ENCODE measurements at places on chromosomes 5 and 9.
A peak's percentile ranks its signal among the peaks of the same experiment; 100 is the strongest.

GRCh38 chr9:27787891-27788290, 214.6 kb upstream of the C9orf72 start:
- DNase-seq = no peak

DNA sequence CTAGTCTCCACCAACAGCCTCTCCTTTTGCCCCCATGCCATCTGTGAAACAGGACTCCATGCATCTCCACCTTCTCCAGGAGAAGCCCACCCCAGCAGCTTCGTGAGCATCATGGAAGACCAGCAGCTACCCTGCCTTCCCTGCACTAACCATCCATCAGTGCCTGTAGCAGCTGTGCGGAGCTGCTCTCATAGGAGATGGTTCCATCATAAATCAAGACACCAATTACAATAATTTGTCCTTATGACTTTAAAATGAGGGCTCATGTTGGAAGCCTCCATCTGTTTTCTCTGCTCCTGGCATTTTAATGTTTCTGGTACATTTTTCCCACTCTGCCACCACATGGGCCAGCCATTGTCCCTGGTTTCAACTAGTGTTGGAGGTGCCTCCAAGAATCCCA, 69.9 kb downstream of the FGF1 start:
- no peak for DNase-seq

- no peak for DNase-seq
These were observed 42.1 kb downstream of the LOX start for GRCh38 chr5:122035913-122036312.

DNA sequence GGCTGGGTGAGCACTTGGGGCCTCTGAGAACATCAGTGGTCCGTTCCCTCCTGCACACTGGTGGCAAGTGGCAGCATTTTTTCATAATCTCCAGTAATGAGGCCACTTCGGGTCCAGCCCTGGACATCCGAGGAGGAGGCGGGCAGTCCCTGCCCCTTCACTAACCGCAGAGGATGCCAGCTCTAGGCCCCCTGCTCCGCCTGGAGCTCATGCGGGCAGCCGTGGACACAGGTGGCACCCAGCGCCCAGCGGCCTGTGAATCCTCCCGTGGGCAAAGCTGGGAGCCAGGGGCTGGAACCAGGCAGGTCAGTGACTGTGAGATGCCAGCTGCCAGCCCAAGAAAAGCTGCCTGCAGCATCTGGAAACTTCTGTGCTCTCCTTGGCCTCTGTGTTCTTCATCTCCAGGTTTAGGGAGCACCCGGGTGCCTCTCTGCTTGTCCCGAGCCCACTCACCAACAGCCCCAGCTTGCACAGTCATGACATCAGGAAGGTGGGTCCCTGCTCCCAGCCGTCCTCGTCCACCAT, 92.4 kb downstream of the KCNT1 start:
- no peak for DNase-seq

- no peak for DNase-seq
These were observed 63.1 kb upstream of the RETREG1 start for GRCh38 chr5:16679863-16680262.

- no peak for DNase-seq
These were observed 60.9 kb downstream of the ANKRD55 start for GRCh38 chr5:56172241-56172640.

- no peak for DNase-seq
These were observed 163.2 kb downstream of the DAB2IP start for GRCh38 chr9:121814594-121814993.

DNA sequence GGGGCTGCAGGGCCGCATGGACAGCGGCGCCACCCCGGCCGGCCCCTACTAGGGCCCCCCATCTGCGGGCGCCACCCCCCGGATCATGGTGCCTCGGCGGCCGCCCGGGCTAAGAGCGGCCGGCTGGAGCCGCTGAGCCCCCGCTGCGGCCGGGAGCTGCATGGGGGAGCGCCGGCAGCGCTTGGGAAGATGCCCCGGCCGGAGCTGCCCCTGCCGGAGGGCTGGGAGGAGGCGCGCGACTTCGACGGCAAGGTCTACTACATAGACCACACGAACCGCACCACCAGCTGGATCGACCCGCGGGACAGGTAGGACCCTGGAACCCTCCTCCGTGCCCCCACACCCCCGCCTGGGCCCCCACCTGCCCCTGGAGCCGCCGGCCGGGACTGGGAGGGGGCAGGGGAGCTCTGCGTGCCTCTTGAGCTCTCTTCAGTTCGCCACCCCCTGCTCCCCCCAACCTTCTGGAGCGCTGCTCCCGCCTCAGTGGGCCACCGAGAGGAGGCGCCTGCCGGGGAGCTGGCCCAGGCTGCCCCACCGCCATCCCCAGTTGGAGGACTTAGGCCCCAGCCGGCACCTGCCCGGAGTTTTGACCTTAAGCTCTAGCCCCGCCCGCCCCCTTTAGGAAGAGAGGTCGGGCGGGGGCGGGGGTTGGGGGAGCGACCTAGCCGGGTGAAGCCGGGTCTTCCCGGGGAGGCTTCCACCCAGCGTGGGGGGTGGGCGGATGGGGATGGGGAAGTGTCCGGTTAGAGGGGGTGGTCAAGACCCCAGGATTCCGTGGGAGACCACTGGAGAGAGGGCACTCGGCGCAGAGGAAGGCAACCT, 730 bp downstream of the WWC1 start:
- DNase-seq = peak; percentile 14

DNA sequence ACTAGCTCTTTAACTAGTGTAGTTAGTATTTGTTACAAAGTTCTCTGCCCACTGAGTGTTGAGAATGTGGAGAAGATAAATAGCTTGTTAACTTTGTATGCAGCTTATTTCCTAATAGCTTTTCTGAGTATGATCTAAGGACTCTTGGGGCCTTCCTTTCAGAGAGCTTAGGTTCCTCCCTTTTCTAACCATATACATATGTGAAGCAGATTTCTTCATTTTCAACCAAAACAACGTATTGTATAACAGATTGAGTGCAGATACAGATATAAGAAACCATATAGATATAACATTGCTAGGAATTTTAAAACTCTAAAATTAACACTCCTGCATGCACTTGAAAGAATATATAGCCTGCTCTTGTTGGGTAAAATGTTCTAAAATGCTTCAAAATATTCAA, 70.4 kb downstream of the SCAMP1 start:
- DNase-seq = no peak

DNA sequence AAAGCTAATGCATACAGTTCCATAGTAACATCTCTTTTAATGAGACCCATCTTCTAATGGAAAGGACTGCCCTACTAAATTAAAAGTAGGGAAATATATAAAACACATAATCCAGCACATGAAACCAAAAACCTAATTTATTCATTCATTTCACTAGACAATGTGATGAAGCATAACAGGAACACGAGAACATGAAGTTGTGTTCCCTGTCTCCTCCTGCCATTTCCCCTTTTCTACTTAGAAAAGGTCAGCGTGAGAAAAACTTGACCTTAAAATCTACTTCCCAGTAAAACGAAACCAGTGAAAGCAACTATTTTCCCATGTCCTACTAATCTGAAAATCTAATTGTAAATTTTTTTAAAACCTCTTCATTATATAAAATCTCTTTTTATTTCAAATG, 847.5 kb downstream of the TLE1 start:
- DNase-seq = no peak

DNA sequence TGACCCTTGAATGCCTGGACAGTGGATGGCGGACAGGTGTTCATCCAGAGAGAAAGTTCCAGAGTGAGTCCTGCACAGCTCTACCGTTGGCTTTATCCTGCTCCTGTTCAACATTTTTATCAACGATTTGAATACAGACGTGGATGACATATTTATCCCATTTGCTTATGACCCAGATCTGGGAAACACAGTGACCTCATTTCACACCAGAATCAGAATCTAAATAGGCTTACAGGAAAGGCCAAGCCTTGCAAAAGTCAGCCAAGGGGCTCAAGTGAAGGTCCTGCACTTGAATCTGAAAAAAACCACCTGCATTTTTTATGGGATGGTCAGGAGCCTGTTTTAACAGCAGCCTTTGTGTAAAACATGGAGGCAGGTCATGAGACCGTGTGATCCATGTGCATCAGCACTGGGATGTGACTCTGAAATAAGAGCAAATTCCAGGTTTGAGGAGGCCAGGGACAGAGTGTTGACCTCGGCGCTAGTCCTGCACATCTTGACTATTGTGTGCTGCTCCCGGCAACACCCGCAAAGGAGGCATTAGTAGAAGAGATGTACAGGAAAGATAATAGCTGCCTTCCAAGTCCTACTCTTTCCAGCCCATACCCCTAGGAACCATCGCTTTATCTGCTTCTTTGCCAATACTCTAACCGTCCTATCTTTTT, 18.5 kb downstream of the PDZD2 start:
- no peak for DNase-seq

GRCh38 chr5:62671479-62671878, 92.9 kb downstream of the LRRC70 start:
- no peak for DNase-seq

- DNase-seq = no peak
These were observed 13.8 kb downstream of the CNTRL start for GRCh38 chr9:121088576-121088975.

DNA sequence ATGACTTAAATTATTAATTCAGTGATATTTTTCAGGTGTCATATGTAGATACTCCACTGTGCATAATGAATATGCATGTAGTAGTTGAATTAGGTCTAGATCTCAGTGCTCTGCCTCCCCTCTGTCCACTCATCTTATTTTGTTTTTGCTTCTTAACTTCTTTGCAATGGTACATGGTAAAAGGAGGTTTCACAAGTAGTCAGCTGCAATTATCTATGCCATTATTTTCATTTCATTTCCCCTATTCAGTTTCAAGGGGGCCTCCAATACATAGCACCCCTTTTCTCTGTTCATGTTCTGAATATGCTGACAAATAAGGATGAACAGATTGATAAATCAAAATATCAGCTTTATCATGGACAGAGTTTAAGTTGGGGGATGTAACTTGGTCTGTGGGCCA, 511.6 kb upstream of the ZNF608 start:
- DNase-seq = no peak

GRCh38 chr5:124927735-124928134, 181.3 kb upstream of the ZNF608 start:
- DNase-seq = no peak

DNA sequence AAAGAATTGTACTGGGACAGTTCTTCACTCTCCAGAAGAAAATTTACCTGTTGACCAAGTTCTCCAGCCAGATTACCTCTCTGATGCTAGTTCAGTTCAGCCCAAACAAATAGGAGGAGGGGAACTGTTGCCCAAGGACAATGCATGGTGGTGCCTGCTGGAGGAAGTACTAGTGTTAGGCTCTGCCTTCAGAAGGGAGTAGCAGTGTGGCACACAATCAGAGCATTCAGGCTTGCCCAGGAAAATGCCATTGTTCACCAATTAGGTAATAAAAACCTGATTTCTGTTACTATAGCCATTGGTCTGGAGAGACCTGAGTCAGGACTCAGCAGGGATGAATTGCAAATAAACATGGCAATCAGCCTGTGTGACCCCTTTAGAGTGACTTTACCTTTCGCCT, 720.8 kb upstream of the ZNF608 start:
- no peak for DNase-seq

DNA sequence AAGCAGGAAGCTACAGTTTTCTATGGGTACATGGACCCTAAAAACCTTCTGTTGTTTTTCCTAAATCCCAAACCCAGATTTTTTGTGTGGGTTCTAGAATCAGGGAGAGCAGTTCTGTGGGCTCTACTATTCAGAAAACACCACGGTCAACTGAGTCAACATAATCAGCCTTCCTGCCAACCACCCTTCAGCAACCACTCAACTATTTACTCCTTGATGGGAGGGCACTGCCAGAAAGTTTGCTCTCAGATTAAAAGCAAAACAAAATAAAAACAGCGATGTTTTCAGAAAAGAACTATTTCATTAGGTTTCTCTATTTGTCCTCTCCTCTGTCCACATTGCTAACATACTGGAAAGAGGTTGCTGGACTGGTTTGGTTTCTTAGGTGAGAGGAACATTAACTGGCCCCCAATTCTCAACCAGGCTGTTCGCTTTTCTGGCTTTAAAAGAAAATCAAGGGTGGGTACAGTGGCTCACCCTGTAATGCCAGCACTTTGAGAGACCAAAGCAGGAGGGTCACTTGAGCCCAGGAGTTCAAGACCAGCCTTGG, 72.3 kb downstream of the GCNT1 start:
- DNase-seq = no peak

DNA sequence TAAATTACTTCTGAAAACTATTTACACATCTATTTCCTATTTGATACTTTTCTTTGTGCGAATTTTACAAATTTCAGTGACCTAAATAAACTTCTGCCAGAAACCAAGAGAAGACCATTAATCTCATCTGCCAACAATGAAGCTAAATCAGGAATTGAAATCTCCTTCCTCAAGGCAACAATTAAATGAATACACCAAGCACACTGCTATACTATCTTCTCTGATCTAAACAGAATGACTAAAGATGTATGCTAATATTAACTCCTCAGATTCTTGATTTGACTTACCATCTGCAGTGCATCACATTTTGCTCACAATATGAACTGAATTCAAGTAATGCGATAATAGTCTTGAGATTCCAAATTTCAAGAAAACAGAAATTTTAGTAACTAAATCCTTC, 82.3 kb downstream of the CEP120 start:
- DNase-seq = no peak

DNA sequence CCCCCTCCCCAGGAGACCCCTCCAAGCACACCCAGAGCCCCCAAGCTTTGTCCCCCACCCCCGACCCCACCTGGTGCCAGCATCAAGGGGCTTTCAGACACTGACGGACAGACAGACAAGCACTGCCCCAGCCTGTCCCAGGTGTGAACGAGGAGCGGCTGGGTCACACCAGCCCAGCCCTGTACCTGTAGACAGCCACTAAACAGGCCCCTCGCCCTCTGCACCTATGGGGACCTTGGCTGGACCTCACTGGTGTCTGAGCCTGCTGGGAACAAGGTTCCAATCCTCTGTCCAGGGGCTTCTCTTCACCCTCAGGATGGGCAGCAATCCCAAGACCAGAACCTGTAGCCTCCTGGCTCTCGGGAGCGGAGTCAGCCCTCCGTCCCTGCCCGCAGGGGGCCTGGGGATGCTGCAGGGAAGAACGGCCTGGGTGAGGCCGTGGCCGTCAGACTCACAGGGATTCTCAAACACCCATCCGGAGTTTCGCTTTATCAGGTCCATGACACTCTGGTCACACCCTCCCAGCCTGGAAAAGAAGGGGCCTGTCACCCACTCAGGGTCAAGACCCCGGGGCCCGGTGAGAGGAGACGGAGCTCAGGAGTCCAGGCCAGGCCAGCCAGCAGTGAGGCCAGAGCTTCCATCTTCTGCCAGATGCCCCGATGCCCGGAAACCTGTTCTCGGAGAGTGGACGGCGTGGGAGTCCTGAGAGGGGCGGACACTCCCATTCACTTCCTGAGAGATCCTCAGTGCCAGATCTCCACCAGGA, 2.8 kb downstream of the LCN6 start:
- no peak for DNase-seq

DNA sequence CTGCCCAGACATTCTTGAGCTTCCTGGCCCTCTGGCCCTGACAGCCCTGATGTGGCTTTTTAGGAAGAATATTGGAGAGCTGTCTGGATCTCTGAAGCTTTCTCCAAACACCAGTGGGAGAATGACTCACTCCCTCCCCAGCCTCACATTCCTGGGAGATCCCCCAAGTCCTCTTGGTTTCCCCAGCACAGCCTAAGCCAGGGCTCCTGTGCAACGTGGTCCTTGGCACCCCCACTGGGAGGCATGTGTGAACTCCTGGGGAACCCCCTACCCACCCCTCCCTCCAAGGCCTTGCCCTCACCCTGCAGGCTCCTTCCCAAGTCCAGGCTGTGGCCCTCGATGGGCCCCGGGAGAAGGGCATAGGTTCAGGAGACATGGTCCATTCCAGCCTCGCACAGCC, 12.7 kb downstream of the GLIPR2 start:
- no peak for DNase-seq
